ENCODE measurements at places on chromosomes 5 and 9.

DNA sequence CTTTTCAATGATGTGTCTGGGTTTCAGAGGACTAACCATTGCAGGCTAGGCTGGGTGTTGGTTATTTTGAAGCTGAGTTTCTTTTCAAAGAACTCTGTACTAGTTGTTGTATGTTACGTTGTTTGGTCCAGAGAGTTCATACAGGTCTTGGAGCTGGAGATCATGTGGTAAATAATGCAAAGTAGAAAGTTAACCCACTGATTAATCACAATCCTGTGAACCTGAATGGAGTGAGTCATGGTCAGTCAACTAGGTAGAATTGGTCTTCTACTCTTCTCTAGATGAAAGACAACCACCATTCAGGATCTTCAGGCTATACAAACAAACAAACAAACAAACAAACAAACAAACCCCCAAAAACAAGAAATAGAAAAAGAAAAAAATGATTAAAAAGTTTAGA is 388.9 kb upstream of the ACTBL2 start:
- DNase-seq, result no peak

DNA sequence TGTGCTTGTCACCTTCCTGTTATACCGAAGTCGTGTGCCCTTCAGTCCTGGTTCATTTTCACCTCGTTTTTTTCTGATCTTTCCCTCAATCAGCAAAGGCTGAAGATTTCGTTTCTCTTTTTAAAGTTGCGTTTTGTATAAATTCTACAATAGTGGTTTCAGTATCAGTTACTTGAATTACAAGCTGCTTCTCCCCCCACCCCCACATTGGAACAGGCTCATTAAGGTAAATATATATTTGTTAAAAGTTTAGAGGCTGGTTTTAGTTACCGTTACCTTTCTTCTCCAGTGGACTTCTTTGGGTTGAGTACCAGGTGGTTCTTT is 881 bp downstream of the SUB1 start:
- DNase-seq, result no peak

- DNase-seq, result no peak
These were observed 38.6 kb upstream of the PCSK5 start for GRCh38 chr9:75851917-75852316.

GRCh38 chr9:10703139-10703538 is 90.3 kb upstream of the PTPRD start:
- DNase-seq, result no peak

DNA sequence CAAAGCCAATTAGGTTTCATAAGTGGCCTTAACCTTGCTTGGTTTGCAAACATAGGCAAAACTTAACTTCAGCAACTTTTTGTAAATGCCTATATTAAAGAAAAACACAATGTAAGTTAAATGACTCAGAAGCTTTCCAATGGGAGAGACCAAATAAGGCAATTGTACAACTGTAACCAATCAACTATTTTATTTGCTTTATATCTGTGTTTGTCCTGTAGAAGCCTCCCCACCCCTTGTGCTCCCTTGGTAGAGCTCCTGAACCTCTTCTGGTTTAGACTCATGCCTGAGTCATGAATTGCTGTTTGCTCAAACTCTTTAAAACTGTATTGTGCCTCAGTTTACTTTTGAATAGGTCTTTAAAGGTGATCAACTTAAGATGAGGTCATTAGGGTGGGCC is 3.0 kb upstream of the C1QTNF3 start:
- DNase-seq, result no peak

GRCh38 chr5:18601185-18601584 is 966.9 kb downstream of the TAF11L14 start:
- no peak for DNase-seq

DNA sequence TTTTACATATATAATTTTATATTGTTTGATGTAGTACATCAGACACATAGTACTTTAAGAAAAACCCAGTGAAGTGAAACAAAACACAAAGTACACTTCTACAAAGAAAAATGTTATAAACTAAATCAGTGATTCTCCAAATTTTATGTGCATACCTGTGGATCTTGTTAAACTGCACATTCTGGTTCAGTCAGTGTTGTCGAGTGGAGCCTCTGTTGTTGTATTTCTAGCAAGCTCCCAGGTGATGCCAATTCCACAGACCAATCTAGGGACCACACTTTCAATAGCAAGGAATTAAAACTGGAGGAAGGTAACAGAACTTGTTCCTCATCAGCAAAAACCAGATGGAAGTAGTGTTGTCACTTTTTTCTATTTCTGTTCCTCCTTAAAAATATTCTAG is 183.8 kb upstream of the CD180 start:
- no peak for DNase-seq

GRCh38 chr9:31588006-31588405 is 796.4 kb upstream of the ACO1 start:
- no peak for DNase-seq

- no peak for DNase-seq
These were observed 96.8 kb downstream of the PHF2 start for GRCh38 chr9:93673021-93673838.

- DNase-seq, result no peak
These were observed at the start of gene ARL10 for GRCh38 chr5:176365351-176366231. Gene ARL10, plus strand, starts transcription at chr5:176365487. Its CDS starts 77 bp downstream, at chr5:176365564.

GRCh38 chr9:79004032-79004431 is 567.7 kb upstream of the TLE4 start:
- no peak for DNase-seq

GRCh38 chr9:3246241-3246640 is 279.6 kb downstream of the RFX3 start:
- DNase-seq, result no peak

GRCh38 chr9:89616411-89616810 is 11.6 kb downstream of the GADD45G start:
- no peak for DNase-seq

DNA sequence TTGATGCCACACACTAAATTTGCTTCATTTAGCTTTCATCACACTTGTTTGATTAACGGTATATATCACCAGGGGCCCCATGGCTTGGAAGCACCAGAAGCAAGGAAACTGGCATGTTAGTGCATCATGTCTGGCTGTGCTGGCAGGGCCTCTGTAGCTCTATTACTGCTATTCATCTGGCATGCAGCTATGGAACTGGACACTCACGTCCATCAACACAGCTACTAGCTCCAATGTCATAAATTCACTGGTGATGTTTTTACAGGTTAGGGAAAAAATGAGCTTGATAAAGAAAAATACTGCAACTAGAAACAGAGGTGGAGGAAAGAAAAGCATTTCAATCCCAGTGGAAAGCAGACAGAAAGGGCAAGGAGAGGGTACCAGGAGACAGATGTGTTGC is 343.2 kb downstream of the DEPDC1B start:
- DNase-seq, result no peak

DNA sequence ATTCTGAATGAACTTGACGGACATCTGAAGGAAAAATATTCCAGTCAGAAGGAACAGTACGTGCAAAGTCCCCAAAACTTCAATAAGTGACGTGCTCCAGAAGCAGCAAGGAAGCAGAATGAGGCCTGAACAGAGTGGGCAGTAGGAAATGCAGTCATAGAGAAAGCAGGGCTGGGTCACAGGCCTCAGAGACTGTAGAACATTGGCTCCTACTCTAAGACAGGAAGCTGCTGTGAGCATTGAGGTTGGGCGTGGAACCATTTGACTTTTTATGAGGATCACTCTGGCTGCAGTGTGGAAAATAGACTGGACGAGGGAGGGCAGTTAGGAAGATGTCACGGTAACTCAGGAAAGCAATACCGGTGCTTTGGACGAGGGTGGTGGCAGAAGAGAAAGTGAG is 64.0 kb downstream of the DOCK8 start:
- DNase-seq, result no peak

GRCh38 chr9:119375892-119376291 is 6.7 kb upstream of the BRINP1 start:
- no peak for DNase-seq

DNA sequence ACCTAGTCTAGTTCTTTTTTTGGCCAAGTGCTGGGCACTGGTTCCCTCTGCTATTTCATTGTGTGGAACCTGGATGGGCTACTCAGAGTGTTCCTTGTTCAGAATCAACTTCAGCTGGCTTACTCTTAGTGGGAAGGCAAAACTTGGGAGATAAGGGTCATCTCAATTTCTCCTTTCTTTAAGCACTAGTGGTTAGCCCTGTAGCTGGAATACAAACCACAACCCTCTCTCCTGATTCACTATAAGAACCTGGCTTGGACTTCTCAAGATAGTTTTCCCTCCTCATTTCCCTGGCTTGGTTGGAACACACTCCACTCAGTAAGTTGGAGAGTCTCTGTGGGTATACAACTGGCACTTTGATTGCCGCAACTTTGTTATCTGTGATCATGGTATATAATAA is 35.1 kb downstream of the GRIA1 start:
- DNase-seq, result no peak

GRCh38 chr9:86328156-86328555 is 26.1 kb downstream of the TUT7 start:
- DNase-seq, result no peak

GRCh38 chr5:54944364-54944763 is 41.0 kb downstream of the ESM1 start:
- DNase-seq, result peak; percentile 12

GRCh38 chr9:116934131-116934530 is 247.0 kb downstream of the TRIM32 start:
- DNase-seq, result no peak

DNA sequence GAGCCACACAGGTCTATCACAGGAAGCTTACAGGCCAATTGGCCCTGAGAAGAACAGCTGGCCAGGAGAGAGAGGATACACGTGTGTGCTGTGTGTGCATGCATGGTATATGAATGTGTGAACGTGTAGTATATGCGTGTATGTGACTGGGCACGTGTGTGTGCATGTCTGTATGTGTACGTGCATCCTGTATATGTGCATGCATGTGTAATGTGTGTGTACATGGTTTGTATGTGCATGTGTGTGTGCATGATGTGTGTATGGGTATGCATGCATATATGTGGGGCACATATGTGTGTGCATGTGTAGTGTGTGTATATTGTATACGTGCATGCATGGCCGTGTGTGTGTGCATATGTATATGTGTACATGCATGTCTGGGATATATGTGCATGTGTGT is 57.0 kb upstream of the FCN2 start:
- no peak for DNase-seq

DNA sequence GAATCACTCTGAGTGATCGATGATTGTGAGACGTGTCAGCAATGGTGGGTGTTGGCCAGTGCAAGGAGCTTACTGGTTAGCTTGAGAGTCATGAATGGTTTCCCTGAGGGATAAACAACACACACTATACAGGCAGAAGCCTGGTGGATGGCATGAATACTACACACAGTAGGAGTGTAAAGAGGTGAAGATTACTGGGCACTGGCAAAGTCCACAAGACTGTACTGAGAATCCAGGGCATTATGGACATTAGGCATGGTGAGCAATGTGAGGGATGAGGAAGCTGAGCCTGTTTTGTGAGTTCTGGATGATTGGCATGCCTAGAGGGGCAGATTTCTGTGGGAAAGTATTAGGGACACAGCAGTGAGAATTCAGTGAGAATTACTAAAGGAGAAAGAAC is 71.3 kb downstream of the KDM4C start:
- no peak for DNase-seq

DNA sequence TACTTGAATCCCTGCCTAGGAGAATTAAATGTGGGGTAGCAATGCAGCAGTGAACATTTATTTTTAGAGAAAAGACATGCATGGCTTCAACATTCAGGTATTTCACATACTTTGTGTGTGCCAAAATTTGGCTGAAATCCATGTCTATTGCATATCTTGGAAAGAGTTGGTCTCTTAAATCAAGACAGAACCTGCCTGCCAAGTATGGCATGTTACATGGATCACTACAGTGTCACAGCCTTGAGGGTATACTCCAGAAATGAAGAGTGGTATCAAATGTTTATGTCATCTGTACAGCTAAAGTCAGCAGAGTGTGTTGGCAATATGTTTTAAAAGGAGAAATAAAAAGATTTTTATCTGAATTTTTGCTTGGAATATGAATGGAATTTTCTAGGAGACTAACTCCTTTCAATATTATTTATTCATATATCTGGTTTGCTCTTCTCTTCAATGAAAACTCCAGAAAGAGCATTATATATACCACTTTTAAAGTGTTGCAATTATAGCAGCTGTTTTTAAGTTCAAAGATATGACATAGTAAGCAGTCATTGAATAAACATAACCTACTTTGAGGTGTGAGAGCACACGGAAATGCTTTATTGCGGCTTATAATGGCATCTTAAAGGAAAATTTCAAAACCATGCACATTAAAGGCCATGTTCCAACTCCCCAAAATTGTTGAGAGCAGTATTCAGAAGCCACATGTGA is 95.4 kb upstream of the MINAR2 start:
- no peak for DNase-seq

GRCh38 chr5:171317230-171317629 is 8.2 kb downstream of the TLX3 start:
- DNase-seq, result no peak

DNA sequence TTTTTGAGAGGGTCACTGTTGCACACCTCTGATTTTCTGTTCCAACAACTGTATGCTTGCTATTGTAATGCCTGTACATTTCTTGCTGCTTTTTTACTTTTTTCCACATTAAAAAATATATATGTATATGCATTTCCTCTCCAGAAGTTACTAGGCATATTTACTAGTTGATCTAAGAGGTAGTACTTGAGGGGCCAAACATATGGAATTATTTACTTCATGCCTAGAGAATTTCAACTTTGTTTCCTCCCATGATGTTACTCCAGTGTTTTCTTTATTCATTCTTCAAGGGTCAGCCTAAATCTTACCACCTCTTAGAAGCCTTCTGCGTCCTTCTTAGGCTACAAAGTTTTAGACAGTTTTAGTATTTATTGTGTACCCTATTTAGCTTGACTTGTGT is 122.7 kb downstream of the NMUR2 start:
- no peak for DNase-seq

GRCh38 chr9:99294850-99295461 is 72.9 kb downstream of the SEC61B start:
- DNase-seq, result no peak

DNA sequence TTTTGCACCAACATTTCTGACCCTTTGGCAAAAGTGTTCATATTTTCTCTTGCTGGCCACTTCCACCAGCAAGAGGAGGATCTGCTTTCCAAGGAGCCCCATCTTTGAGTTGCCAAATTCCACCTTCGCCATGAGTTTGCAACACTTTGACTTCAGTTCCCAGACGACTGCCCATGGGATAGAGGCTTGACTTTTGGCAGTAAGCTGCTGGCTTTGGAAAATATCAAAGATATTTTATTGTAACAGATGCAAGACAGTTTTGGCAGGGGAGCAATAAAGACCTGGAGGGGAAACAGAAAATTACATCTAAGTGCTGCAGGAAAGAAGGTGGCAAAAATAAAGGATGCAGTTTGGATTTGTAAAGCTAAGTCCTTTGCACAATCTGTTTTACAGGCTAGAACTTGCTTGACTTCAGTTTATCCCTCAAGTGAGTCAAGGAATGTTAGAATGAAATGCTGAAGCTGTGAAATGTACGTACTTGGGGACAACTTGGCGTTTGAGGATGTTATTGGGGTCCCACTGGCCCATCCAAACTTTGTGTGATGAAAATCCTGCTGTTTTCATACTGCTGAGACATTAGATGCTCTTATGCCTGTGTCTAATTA is 232.9 kb downstream of the GOLPH3 start:
- DNase-seq, result no peak

DNA sequence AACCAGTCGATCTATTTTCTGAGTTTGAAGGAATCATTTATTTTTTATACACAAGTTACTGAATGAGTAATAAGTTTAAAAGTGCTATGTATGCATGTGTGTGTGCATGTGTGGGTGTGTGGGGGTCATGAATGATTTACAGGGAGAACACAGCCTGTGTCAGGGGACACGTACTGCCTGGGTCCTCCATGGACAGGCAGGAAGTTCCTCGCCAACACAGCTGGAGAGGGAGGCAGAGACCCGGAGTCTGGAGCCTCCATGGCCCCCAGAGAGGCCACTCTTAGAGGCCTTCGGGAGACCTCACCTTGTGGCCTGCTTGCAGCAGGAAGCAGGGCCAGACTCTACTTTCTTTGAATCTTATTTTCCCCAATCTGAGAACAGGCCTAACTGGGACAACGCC is 144.7 kb downstream of the GABBR2 start:
- DNase-seq, result no peak
